Left cardiac atrium (tissue), 4 donors: ENCODE measurements at places on chromosomes 5 and 9. TPM values are rescaled to one million over a fixed set of nuclear protein-coding genes. Genes with fewer than 3 reads are reported as not detected.

- no peak for DNase-seq
Measured at GRCh38 chr5:60698336-60698735, 1.6 kb downstream of the DEPDC1B start.

GRCh38 chr9:14863402-14863801, 46.8 kb downstream of the FREM1 start:
- DNase-seq = no peak

Gene CDX1
- not detected for total RNA-seq

- no peak for DNase-seq
Measured at GRCh38 chr9:112809906-112810305, 59.3 kb downstream of the SNX30 start.

GRCh38 chr5:41256400-41256799, 43.1 kb upstream of the C6 start:
- no peak for DNase-seq

GRCh38 chr5:37029436-37029835, 152.9 kb downstream of the NIPBL start:
- DNase-seq = no peak

- no peak for DNase-seq
Measured at GRCh38 chr5:93058309-93058708, 522.7 kb downstream of the NR2F1-AS1 start.

DNA sequence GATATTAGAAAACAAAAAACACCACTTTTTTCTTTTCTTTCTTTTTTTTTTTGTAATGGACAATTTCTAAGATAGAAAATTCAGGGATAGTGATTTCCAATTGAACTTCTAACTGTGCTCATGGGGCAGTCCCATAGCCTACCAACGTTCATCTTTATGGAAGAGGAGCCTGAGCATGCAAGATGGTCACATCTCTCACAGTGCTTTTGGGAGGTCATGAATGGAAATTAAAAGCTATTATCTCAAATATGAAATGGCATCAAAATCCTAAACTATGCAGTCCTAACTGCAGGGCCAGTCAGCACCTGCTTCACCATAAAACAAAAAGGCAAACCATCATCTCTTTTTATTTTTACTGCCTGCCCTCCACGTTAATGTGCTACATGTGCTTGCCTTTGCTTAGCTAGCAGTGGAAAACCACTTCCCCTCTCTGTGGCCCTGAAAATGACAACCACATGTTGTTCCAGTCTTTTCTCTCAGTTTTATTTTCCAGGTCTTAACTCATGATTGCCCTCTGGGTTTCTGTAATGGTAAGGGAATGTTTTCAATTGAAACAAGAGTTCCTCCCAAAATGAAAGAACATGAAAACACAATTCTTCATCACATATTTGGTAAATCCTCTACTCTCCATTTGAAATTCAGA, 16.7 kb downstream of the IFNB1 start:
- no peak for DNase-seq

DNA sequence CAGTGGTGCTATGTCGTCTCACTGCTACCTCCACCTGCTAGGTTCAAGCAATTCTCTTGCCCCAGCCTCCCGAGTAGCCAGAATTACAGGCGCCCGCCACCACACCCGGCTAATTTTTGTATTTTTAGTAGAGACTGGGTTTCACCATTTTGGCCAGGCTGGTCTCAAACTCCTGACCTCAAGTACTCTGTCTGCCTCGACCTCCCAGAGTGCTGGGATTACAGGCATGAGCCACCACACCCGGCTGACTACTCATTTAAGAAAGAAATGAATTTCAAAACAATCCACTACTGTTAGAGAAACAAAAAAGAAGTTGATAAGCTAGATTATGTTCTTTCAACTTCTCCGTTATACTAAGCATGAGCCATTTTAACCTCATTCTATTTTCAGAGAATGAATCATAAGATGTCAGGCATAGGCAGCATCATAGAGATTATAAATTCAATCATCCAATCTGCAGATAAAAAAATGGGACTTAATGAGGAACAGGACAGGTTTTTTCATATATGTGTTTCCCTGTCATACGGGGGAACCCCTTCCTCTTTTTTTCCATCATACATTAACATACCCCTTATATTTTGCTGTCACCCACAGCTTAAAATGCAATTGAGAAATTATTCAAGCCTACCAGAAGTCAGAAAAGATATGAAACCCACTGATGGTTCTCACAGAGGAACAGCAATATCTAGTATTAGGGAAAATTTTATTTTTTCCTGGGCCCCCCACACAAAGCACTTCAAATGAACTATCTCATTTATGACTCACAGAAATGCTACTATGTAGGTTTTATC, 26.5 kb upstream of the ADRB2 start:
- no peak for DNase-seq

Gene PCDHGA1
- 1.4 TPM for total RNA-seq

- DNase-seq = no peak
Measured at GRCh38 chr5:63025679-63026078, 447.1 kb downstream of the LRRC70 start.

DNA sequence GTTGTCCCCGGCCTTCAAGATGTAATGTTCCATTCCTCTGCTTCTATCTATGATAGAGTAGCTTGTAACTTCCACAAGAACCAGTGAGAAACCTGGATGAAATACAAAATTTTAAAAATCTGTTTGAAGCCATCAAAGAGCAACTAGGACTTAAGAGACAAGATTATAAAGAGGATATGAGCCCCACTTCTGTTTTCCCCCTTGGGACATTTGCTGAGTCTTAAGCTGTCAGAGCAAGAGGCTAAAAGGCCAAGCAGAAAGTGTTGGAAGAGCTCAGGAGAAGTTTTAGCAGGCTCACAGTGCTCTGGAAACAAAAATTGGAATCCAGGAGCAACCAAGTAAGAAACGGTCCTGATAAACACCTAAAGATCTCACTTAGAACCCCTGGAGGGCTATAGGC, 76.1 kb downstream of the ADRB2 start:
- no peak for DNase-seq

DNA sequence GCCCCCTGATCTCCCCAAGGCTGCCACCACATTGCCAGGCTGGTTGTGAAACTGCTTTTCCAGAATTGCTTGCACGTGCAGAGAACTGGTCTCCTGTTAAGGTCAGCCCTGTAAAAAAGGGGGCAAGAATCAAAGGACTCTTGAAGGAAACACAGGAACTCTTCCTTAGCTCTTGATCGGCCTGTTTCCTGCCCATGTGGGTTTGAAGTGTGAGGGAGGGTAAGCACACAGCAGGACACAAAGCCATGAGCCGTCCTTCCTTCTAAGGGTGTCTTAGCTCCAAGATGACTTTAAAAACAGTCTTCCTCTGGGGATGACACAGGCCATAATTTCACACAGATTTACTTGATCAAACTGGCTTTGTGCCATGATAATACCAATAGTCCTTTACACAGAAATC, 36.1 kb downstream of the TEK start:
- DNase-seq = no peak

DNA sequence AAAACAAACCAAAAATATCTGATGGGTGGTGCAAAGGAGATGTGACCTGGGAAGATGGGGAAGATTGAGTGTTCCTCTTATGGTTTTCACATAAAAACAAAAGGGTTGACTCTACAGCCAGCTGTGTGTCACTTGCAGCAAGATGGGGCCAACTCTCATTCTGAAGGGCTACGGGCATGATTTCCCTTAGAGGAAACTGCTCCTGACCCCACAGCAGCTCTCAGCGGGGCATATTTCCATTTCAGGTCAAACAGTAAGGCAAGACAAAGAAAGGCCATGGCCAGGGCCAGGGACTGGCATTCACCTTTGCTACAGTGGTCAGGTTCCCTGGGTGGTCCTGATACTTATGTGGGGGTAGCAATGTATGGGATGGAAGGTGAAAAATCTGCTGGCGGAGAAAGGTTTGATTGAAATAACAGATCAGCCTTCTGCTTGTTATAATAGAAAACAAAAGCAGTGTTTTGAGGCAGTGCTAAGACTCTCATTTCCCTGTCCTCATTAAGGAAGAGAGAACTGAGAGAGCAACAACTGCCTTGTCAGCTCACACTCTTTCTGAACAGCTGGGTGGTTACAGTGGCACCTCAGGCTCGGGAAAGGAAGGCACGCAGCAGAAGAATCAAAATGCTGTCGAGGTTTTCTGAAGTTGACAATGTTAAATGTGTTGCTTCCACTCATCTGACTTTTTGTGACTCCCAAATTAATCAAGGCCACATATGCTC, 120.7 kb upstream of the PCA3 start:
- no peak for DNase-seq

Gene PCDHGC3
- 39.1 TPM for total RNA-seq

- DNase-seq = no peak
Measured at GRCh38 chr5:147339313-147339712, 104.5 kb downstream of the STK32A start.

Gene REXO4
- 12.2 TPM for total RNA-seq

Gene FOXD4L6
- not detected for total RNA-seq

DNA sequence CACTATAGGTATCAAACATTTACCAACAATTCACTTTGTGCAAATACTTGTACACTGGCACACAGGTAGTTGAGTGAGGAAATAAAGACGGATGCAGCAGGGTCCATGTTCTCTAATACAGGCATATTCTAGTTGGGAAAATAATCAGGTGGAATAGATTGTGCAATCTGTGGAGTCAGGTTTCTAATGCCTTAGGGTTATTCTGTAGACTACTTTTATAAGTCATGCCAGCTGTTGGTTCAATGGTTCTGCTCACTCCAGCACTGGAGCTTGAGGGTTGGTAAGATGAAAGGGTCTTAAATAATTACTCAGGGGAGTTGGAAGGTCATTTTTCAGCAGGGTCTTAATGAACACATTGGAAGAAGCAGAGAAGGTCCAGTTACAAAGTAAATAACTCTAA, 690.3 kb upstream of the DMAC1 start:
- no peak for DNase-seq

GRCh38 chr5:73743161-73743560, 117.2 kb downstream of the ARHGEF28 start:
- DNase-seq = no peak

DNA sequence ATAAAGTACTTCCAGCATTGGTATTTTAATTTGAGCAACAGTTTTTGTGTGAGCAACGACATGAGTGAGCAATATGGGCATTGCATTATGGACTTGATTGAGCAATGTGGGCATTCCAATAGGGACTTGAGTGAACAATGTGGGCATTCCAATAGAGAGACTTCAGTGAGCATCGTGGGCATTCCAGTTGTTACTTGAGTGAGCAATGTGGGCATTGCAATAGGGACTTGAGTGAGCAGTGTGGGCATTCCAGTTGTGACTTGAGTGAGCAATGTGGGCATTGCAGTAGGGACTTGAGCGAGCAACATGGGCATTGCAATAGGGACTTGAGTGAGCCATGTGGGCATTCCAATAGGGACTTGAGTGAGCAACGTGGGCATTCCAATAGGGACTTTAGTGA, 52.2 kb downstream of the ZCCHC7 start:
- no peak for DNase-seq

GRCh38 chr5:124902097-124902821, 155.8 kb upstream of the ZNF608 start:
- no peak for DNase-seq

- DNase-seq = no peak
Measured at GRCh38 chr5:159410480-159410879, 80.2 kb upstream of the IL12B start.

Gene FCN2
- total RNA-seq = 2.0 TPM

GRCh38 chr9:120718316-120718715, 4.0 kb upstream of the MEGF9 start:
- no peak for DNase-seq
